ENCODE measurements at places on chromosomes 12 and 14. TPM values are rescaled to one million over a fixed set of nuclear protein-coding genes. Genes with fewer than 3 reads are reported as not detected.

The ANKS1B gene
- 3.0 TPM for polyA plus RNA-seq

DNA sequence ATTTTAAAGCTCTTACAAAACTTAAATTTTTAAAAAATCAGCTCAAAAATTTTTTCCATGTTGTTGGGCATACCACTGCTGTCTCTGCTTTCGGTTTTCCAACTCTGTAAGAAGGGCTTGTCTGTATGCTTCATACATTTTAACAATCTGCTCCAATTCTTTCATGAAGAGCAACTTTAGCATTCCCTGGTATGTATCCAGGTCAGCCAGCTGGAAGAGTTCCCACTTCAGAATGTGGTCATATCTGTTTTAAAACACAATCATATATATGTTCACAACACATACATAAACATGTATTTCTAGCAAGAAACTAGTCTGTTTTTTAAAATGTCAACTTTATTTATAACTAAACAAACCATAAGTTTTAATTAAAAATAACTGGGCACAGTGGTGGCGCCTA lies 33.0 kb downstream of the SAV1 start:
- peak; percentile 27 for DNase-seq

The PLEKHD1 gene
- polyA plus RNA-seq = 0.76 TPM

DNA sequence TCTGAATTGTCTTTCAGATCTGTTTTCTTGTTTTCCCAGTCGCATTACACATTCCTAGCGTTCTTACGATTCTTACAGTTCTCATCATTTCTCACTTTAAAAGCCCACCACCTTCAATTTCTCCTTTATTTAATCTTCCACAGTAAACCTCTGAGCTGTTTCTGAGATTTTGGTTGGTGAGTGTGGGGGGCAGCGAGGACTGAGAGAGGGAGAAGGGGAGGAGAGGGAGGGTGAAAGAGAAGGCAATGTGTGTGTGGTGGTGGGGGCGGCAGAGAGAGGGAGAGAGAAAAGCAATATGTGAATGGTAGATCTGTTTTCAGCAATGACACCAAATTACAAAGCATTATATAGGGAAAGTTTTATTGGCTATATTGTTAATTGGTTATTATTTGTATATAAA lies 282.6 kb downstream of the SOX5 start:
- DNase-seq = no peak

DNA sequence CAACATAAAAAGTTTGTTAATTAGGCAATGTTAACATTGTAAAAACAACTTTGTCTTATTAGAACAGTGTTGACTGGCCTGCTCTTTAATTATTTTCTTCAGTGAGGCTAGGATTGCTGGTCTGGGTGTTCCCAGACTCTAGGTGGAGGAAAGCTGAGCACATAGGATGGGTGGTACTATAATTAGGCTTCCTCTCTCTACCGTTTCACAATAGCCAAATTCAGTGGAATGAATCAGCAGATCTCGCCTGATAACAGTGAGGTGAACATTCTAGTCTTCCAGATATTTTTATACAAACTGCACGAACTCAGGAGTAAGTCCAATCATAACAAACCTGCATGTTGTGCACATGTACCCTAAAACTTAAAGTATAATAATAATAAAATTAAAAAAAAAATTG lies 11.9 kb downstream of the PTGDR start:
- no peak for DNase-seq

GRCh38 chr14:21317398-21317797 lies 37.5 kb downstream of the RPGRIP1 start:
- peak; percentile 19 for DNase-seq

DNA sequence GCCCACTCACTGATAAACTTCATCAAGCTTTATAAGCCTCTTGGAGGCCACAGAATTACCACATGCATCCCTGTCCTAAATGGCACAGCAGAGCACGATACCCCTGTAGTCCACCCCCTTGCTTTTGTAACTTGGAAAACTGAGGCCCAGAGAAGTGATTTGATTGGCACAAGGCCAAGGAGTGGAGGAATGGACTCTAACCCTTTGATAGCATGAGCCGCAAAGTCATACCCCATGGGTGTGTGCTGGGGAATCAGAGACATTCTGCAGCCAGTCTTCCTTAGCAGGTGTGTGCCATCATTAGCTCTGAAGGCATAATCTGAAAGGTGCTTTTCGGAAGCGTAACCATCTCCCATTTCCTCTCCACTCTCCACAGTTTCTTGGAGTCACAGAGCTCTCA lies 28.5 kb upstream of the PWP1 start:
- no peak for DNase-seq

- DNase-seq = peak; percentile 91
Measured at GRCh38 chr12:6867413-6868210, at the start of gene TPI1. TSS of gene TPI1 (plus strand) at chr12:6867531. CDS start at chr12:6867567, 36 bp downstream.

The SLCO1C1 gene
- 0.37 TPM for polyA plus RNA-seq

GRCh38 chr12:94872007-94872653 lies 131.4 kb downstream of the NDUFA12 start:
- DNase-seq = no peak

DNA sequence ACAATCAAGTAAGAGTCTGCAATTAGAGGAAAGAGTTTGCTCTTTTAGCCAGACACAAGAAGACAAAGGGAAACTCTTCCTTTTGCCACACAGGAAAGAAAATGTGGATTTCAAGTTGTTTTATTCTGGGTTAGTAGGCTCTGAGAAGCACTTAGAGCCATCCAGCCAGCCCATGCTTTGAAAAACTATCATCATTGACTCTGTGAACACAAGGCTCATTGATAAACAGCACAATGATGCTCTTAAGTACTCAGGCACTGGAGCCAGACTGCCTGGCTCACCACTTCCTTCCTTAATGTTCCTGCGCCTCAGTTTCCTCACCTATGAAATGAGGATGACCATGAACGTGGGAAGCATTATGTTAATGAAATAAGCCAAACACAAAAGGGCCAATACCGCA lies 150.2 kb upstream of the EEA1 start:
- DNase-seq = no peak

The NPAS3 gene
- polyA plus RNA-seq = 3.8 TPM

The DAD1 gene
- 131 TPM for polyA plus RNA-seq

The HVCN1 gene
- 5.0 TPM for polyA plus RNA-seq

- no peak for DNase-seq
Measured at GRCh38 chr12:107159384-107159900, 66.1 kb upstream of the CRY1 start.

The PLEKHG7 gene
- polyA plus RNA-seq = 0.53 TPM

The AKAP5 gene
- polyA plus RNA-seq = 0.56 TPM

DNA sequence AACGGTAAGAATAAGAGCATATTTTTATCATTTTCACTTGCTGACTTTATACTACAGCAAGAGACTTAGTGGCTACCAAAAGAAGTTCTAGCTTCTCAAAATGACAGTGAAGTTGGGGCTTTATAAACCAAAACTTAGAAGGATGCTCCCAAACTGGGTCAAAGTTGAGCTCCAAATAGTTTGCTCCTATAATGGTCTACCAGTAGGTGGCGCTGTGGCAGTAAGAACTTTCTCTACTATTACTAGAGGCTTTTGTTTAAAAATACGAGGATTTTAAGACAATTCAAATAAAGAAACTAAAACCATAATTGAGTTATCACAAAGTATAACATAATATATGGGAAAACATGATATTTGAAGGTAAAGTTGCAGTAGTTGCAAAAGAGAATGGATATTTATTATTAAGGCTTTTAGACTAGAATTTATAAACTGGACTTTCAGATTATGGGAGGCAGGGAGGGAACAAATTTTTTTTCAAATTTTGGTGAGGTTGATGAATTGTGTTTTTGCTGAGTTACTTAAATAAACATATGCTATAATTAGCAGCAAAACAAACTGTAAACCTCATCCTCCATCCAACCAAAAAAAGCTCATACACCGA lies 75.0 kb downstream of the TGFB3 start:
- DNase-seq = peak; percentile 86

DNA sequence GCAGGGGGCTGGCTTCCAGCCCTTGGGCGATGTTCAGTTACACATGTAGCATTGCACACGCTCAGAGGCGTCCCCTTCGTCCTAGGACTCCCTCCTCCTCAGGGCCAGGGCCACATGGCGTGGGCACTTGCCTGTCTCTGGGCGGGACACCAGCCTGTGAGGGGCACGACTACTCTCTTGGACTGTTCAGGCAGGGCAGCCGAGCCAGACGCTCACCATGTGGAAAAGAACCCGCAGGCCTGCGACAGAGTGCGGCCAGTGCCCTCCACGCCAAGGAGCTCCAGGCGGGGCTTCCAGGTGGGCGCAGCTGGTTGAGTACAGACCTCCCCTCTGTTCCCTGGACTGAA lies 20.9 kb downstream of the MTA1 start:
- no peak for DNase-seq

DNA sequence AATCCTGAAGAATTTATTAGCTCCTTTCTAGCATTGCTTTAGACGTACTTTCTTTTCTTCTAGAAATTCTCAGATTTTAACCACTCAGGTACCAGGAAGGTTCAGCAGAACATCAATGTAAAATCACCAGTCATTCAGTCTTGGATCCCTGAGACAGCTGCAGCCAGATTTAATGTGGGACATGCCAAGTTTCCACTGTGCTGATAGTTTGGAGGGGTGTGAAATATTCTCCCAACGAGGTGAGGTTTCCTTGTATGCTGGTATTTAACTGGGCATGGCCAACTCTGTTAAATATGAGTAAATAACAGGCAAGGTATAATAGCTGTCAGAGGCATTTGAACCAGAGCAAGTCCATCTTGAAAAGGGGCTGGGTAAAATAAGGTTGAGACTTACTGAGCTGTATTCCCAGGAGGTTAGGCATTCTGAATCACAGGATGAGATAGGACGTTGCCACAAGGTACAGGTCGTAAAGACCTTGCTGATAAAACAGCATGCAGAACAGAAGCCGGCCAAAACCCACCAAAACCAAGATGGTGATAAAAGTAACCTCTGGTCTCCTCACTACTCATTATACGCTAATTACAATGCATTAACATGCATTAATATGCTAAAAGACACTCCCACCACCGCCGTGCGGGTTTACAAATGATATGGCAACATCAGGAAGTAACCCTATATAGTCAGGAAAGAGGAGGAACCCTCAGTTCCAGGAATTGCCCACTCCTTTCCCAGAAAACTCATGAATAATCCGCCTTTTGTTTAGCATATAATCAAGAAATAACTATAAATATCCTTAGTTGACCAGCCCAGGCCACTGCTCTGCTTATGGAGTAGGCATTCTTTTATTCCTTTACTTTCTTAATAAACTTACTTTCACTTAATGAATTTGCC lies 75.2 kb upstream of the RASSF8 start:
- DNase-seq = no peak

The ARG2 gene
- 2.0 TPM for polyA plus RNA-seq

The ARMH4 gene
- polyA plus RNA-seq = 15.1 TPM

DNA sequence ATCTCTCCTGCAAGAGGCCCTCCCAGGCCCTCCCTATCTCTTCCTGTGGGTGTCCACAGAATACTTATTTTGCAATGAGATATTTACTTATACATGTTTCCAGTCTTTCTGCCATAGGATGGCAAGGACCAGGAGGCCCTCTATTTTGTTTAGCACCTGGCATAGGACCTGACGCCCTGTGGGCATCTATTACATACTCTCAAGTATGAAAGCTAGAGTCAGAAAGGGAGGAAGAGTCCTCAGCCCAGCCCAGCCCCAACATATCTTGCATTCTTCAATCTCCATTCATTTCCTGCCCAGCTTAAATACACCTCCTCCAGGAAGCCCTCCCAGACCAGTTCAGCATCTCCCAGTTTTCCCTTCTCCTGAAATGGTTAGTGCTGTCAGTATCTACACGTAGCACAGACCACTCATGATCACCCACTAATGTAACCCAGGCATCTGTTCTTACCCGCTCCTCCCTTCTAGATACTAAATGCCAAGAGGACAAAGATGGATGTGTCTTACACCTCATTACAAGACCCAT lies 7.4 kb downstream of the FOXN4 start:
- DNase-seq = no peak

GRCh38 chr14:77580477-77580876 lies 36.0 kb downstream of the SPTLC2 start:
- DNase-seq = no peak

The DACT1 gene
- polyA plus RNA-seq = 22.7 TPM

The AQP2 gene
- not detected for polyA plus RNA-seq

DNA sequence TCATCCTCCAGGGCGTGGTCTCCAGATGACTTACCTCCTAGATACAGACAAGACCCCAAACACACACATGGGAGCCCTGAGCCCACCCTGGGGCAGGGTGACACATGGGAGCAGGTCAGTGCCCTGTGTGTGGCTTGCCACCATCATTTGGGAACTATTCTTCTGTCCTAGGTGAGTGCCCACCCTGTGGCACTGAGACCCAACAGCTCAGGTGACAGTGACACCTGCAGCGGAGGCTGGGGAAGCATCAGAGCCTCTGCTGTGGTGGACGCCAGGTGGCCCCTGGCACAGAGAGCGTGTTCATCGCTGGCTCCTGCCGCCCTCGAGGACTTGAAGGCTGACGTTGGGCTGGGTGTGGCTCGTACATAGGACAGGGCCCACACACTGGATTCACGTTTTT lies 23.0 kb downstream of the SFSWAP start:
- no peak for DNase-seq

- no peak for DNase-seq
Measured at GRCh38 chr12:128573907-128574306, 249.9 kb downstream of the SLC15A4 start.

- DNase-seq = peak; percentile 89
Measured at GRCh38 chr12:54360717-54361456, 3.4 kb downstream of the GPR84 start.

The ATN1 gene
- 101 TPM for polyA plus RNA-seq

DNA sequence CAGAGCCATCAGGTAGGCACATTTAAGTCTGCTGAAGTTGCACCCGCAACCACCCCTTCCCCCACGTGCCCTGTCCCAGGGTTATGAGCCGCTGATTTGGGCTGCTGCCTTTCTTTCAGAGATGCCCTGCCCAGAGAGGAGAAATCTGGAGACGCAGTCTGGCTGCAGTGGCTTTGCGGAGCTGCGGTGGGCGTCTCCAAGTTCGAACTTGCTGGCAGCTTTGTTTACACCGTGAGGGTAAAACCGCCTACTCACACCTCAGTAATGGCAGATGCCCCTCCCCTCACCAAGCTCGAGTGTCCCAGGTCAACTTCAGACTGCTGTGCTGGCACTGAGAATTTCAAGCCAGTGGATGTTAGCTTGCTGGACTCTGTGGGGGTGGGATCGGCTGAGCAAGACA lies 14.7 kb downstream of the PTCSC3 start:
- no peak for DNase-seq

- DNase-seq = peak; percentile 63
Measured at GRCh38 chr12:13198876-13199275, 2.4 kb downstream of the EMP1 start.

The CEBPE gene
- polyA plus RNA-seq = 0.21 TPM

The NANOG gene
- polyA plus RNA-seq = 0.05 TPM

The HOXC12 gene
- 0.06 TPM for polyA plus RNA-seq

- no peak for DNase-seq
Measured at GRCh38 chr14:50007123-50007903, 109.1 kb downstream of the VCPKMT start.

GRCh38 chr14:89336338-89336737 lies 80.7 kb downstream of the FOXN3 start:
- DNase-seq = no peak

The SYCP3 gene
- polyA plus RNA-seq = 0.48 TPM

GRCh38 chr14:51069055-51069454 lies 25.9 kb downstream of the TRIM9 start:
- DNase-seq = no peak

GRCh38 chr14:22614240-22614799 lies 16.2 kb downstream of the ABHD4 start:
- DNase-seq = peak; percentile 58

- DNase-seq = no peak
Measured at GRCh38 chr14:75539162-75539560, 16.9 kb downstream of the BATF start.

GRCh38 chr12:38771871-38772270 lies 133.5 kb downstream of the CPNE8 start:
- DNase-seq = peak; percentile 1

The PRB2 gene
- polyA plus RNA-seq = not detected

- DNase-seq = no peak
Measured at GRCh38 chr12:120138366-120138765, 21.8 kb upstream of the RAB35 start.

Data from muscle of leg (tissue), 16 donors.